Activated CD8-positive, alpha-beta memory T cell treated with anti-CD3 and anti-CD28 coated beads for 24 hours (primary cell): ENCODE measurements at places on chromosomes 13 and 19.
A peak's percentile ranks its signal among the peaks of the same experiment; 100 is the strongest.

DNA sequence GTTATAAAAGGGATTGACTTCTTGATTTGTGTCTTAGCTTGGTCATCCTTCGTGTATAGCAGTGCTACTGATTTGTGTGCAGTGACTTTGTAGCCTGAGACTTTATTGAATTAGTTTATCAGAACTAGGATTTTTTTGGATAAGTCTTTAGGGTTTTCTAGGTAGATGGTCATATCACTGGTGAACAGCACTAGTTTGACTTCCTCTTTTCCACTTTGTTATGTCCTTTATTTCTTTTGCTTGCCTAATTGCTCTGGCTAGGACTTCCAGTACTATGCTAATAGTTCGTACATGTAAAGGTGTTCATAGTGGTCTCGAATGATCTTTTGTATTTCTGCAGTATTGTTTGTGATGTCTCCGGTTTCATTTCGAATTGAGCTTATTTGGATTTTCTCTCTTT lies 145.4 kb downstream of the DNAJC3 start:
- no peak for DNase-seq

DNA sequence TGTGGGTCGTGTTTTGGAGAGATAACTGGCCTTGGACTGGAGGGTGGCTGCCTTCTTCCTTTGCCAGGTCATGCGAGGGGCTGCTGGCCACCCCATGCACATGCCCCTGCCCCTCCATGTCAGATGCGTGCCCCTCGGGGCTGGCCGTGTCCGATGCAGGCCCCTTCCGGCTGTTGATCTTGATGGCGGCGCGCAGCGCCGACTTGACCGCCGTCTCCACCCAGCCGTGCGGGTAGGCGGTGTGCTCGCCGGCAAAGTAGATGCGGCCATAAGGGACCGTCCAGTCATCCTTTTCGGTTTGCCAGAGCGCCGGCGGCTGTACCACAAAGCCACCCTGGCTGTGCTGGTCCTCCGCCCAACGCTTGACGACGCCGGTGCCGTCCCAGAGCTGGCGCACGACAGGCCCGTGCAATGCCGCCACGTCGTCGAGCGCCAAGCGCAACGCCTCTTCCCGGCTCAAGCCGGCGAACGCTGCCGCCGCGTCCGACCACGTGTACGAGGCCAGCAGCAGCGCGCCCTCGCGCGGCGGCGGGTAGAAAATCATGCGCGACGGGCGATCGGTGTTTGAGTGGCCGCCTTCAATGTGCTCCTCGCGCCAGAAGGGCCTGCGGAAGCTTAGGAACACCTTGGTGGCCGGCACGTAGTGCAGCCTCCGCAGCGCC lies 6.9 kb downstream of the IL4I1 start:
- DNase-seq, result peak; percentile 88

DNA sequence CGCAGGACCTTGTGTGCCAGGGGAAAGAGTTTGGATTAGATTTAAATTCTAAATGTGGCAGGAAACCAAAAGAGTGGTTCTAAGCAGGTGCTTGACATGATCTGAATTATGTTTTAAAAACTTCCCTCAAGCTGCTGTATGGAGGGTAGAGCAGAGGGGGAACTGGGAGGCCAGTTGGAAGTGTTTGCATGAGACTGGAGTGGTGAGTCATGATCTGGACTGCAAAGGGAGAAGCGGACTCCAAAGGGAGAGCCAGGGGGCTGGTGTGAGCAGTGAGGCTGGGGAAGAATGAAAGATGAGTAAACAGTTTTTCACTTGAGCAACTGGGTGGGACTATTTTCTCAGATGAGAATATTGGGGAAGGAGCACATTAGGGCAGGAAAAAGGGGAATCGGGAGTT lies 206.1 kb downstream of the DNAJC15 start:
- no peak for DNase-seq

DNA sequence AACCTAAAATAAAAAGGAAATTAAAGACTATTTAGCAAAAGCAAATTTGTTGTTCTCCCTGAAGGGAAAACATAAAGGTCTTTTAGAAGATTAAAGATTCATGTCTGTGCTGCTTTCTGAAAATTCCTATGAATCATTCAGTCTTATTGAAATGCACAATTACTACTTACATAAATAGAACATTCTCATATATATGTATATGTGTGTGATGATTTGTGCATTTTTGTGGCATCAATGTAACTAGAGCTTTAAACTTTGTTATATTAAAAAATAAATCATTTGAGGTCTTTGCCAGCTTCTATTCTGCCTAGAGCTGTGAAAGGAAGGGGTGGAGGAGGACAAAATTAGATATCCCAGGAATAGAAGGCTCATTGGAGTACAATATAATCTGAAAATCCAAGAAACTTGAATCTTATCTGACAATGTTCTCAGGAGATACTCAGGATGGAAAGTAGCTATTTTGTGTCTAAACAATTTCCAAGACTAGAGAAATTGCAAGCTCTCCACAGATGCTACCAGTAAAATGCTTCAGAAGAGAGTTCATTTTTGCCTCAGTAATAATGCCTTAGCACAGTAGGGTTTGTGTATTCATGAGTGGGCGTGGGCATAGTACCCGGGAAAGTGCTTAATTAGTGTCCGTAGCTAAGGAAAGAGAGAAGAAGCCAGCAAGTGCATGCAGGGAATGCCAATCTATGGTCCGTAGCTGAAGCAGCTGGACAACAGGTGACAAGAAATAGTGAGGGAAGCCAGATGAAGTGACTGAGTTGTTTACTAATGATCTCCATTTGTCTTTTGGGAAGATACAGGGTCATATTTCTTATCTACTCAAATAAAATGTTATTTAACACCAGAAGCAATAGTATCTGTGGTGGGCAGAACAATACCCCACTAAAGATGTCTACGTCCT lies 395.5 kb upstream of the NBEA start:
- DNase-seq, result no peak

DNA sequence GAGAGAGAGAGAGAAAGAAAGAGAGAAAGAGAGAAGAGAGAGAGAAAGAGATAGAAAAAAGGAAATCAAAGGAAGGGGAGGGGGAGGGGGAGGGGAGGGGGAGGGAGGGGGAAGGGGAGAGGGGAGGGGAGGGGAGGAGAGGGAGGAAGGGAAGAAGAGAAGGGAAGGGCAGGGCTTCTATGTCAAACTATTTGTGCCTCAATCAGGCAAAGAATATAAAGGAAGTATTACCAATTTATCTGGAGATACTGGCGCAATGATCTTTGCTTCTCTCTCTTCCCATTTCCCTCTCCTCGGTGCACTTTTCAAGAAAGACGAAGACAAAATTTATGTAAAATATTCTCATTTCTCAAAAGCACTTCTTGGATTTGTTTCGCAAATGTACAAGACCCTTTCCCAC lies 9.3 kb upstream of the INSR start:
- no peak for DNase-seq

DNA sequence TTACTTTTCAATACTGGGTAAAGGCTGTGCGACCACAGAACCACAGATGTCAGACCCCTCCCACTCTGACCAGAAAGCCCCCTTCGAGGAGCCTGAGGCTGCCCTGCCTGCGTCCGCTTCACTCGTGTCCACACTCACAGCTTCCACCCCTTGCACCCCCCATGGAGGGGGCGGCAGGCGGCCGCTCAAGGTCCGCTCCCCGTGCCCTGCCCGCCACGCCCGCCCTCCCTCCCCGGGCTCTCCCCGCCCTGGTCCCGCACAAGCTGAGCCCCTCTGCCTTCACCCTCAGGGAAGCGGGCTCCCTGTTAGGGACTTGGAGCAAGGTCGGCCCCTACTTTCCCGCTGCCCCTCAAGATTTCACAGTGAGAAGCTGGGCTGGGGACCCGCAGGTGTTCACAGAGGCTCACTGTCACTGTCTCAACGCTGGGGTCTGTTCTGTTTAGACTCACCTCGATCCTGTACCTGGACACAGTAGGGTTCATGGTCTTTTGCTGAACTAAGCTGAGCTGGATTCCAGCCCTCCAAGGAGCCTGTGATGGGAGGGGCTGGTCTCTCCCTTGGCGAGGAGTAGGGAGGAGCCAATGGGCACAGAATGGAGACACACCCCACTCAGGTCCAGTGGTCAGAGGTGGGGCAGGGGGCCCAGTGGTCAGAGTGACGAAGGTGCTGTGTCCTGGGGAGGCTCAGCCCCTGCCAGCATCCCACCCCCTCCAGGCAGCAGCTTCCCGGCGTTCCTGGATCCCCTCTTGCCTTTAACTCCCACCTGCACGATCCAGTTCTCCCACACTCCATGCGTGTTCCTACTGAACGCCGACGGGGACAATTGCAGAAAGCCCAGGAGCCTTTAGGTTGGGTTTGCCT lies 69.5 kb downstream of the SPACA7 start:
- DNase-seq, result peak; percentile 38

DNA sequence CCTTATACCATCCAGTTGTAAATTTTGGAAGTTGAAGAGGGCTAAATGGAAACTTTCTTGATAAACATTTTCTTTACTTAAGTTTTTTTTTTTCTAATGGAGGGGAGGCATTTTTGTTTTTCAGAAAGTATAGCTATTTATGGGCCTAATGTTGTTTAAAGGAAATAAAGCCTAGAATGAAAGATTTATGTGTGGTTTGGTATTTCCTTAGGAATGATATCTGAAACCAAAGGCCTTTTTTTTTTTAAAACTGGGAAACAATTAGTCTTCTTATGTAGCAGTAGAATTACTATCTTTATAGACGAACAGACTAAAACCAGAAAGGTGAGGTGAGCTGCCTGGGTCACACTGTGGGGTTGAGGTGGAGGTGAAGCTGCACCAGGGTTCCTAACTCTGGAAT lies 80.1 kb downstream of the ESD start:
- DNase-seq, result no peak

DNA sequence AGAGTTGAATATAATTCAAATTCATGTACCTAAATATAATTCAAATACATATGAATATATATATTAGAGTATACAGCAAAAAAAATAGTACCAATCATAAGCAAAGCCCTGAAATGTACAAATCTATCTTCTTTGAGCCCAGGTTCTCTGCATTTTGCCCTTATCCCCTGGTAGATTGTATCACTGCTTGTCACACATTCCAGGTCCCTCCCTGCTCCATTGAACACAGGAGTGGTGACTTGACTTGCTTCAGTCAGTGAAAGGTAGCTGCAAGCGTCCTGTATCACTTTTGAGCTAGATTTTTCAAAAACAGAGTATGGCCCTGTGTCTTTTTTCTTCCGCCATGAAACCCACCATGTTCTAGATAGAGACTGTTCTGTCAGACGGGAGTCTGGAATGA lies 369.4 kb downstream of the LIG4 start:
- no peak for DNase-seq

GRCh38 chr19:43811837-43812236 lies 9.6 kb upstream of the LYPD5 start:
- DNase-seq, result no peak

- DNase-seq, result no peak
Observed at GRCh38 chr19:39738814-39739213, 985 bp upstream of the CLC start.

- no peak for DNase-seq
Observed at GRCh38 chr19:15379999-15380647, 536 bp upstream of the AKAP8 start.

DNA sequence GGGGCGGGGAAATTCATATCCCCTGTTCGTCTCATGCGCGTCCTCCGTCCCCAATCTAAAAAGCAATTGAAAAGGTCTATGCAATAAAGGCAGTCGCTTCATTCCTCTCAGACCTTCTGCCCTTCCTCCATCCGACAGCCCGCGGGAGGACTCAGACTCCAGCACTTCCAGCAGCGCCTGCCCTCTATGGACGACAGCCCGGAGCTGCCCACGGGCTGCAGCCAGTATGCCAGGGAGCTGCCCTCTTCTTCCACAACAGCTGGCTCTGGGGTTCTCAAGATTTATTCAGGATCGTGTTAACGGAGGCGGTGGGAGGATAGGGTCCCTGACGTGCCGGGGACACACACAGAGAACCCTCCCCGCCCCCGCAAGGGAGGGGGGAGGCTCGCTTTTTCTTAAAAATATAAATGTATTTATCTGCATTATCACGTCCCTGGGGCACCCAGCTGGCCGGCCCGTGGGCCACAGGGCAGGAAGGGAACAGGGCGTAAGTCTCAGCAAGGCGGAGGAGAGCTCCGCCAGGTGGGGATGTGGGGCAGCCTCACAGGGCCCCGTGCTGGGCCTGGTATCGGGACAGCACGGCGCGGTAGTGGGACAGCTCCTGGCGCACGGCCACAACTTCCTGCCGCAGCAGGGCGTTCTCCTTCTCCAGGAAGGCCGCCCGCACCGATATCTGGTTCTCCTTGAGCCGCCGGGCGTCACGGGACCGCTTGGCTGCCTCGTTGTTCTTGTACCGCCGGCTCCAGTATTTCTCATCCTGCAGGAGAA lies 6.7 kb downstream of the DBP start:
- DNase-seq, result no peak

- DNase-seq, result no peak
Observed at GRCh38 chr19:48713041-48713863, 6.3 kb downstream of the MAMSTR start.

DNA sequence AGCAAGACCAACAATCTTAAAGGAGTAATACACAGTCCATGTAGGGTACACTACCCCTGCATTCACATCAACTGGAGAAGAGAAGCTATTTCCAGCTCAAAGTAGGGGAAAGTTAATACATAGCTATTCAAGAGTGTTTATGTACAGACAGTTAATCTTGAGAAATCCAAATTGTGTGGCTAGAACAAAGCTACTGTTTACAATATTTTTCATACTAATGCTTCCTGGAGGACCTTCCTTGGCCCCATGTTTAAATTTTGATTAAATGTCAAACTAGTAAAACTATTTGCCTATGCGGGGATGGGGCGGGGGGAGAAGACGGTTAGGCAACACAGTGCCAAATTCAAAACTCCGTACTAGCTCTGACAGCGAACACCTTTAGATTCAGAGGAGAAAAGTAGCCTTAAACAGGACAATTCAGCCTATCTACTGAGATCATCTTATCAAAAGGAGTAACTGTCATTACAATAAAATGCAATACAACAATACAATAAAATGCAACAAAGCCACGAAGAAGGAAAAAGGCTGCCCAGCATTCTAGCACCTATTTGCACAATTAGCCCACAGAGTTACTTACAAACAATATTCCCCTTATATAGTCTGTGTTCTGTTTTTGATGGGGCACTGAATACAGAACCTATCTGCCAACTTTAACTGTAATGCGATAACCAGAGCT lies 29.1 kb downstream of the BRD4 start:
- DNase-seq, result no peak
